AG09319 (cell line): ENCODE measurements at places on chromosomes 4 and X.

DNA sequence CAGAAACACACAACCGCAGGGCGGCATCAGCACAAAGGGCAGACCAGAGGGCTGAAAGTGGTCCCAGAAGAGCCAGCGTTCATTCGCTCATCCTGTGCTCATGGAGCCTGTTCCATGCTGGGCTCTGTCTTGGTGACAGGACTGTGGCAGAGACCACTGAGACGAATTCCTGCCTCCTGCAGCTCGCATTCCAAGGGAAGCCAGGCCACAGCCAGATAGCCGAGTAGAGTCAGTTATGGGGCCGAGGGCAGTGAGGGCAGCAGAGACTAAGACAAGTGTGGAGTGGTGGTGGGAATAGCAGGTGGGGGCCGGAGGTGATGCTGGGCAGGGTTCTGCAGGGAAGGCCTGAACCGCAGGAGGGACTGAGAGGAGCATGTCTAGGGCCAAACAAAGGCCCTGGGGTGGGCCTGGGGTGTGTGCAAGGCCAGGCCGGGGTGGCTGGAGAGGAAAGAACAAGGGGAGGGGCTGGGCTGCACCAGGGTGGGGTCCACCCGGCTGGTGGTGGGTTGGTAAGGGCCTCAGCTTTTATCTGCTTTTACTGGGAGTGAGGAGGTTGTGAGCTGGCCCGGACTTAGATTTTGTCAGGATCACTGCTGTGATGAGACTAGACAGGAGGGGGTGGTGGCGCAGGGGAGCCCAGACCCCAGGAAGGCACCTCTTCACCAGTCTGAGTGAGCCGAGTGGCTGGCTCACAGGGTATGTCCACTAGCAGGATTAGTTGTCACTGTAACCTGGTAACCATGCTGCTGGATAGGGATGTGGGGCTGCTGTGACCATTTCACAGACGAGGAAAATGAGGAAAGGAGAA is 6.3 kb downstream of the PSAPL1 start:
- no peak for DNase-seq

DNA sequence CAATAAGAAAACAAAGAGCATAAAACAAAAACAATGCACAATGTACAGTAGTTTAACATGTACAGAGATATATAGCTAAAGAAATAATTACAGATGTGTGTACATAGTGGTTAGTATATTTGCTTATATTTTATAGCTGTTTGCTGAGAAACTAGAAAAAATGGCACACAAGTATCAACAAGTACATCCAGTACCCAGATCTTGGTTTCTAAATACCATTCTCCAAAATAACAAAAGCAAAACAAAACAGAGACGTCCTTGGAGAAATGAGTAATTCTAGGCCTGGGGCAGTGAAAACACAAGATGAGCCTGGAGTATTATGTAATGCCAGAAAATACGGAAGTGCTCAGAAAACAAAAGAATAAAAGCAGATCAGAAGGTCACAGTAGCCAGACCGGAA is 189.6 kb downstream of the TMEM47 start:
- DNase-seq = no peak

GRCh38 chr4:8882239-8882638 is 10.6 kb upstream of the HMX1 start:
- DNase-seq = no peak

- DNase-seq = no peak
These were observed 84.5 kb upstream of the ARHGEF9 start for GRCh38 chrX:63869506-63869905.

- DNase-seq = no peak
These were observed 54.0 kb upstream of the FAM120C start for GRCh38 chrX:54237014-54237413.

GRCh38 chr4:172708184-172708583 is 460.4 kb upstream of the GALNT7 start:
- no peak for DNase-seq

DNA sequence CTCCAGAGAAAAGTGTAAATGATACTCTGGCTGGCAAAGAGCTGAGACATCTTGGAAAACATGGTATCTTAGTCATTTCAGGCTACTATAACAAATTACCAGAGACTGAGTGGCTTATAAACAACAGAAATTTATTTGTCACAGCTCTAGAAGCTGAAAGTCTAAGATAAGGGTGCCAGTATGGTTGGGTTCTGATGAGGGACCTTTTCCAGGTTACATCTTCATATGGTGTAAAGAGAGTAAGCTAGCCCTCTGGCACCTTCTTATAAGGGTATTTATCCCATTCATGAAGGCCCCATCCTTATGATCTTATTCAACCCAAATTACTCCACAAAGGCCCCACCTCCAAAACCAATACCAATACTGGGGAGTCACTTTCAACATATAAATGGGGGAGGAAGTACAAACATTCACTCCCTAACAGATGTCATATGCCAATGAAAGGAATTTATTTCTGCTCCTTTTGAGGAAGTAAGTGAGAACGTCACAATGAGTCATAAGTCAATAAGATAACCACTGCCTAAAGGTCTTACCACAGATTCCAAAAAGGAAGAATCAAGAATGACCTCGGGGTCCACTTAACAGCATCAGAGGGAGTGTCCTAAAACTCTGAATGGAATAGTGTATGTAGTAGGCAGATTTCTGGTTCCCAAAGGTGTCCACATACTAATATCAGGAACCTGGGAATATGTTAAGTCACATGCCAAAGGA is 246.6 kb downstream of the OPHN1 start:
- no peak for DNase-seq

GRCh38 chr4:74056114-74056857 is 17.8 kb upstream of the CXCL3 start:
- no peak for DNase-seq

- DNase-seq = no peak
These were observed 4.3 kb downstream of the DMD start for GRCh38 chrX:33207056-33207455.

DNA sequence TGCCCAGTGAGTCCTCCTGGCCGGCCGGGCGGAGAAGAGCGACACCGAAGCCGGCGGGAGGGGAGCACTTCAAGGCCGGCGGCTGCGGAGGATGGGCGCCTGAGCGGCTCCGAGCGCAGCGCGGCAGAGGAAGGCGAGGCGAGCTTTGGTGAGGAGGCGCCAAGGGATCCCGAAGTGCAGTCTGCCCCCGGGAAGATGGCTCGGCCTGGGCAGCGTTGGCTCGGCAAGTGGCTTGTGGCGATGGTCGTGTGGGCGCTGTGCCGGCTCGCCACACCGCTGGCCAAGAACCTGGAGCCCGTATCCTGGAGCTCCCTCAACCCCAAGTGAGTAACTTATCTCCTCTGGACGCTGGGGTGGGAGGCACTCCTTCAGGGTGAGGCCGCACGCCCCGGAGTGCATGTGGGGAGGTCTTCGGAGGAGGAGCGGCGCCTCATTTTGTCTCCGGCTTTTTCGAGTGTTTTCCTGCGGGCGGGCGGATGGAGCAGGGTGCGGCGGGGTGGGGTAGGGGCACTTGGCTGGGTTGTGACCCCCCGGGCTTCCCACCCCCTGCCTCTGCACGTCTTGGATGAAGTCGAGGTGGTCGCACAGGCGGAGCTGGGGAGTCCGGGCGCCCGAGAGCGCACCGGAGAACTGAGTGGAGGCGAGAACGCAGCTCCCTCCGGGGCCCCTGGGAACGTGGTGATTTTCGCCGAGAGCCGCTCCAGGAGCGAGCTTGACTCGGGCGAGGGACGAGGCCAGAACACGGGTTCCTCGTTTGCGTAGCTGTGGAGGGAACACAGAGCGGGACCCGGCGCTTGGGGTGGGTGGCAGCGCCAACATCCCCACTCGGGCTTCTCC is 979 bp downstream of the EFNB1 start:
- no peak for DNase-seq

GRCh38 chr4:170476351-170476750 is 386.6 kb upstream of the AADAT start:
- peak; percentile 11 for DNase-seq
